ENCODE measurements at places on chromosomes 4 and X.

DNA sequence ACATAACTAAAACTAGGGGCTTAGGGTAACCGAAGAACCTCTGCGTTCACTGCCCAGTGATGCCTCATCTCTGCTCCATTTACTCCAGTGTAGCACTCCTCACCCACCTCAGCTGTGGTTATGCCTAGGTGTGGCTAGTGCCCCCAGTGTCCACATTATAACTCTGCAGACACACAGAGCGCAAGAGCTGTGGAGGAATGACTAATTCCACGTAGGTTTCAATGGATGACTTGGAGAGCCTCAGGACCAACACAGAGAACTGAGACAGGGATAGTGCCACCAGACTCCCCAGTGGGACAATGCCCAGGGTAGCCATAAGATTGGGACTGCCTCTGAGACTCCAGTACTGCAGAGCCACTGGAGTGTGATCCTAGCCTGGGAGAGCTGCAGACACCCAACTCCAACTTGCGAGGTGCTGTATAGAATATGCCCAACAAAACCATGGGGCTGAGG is 542.4 kb upstream of the DIPK2B start:
- peak; percentile 59 for DNase-seq

DNA sequence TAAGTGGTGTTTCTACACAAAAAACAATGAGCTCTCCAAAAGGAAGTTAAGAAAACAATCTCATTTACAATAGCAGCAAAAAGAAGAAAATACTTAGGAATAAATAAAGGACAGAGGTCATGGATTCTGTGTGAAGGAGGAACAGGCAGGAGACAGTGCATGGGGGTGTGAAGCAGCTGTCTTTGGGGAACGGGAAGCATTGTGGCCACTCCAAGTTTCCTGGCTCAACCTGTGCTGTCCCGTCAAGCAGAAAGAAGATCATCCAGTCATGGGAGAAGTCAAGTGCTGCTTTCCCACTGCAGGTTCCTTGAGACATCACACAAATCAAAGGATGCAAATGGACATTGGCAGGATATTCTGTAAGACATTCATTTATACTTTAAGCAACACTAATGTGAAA is 66.1 kb upstream of the MAML3 start:
- DNase-seq, result no peak

DNA sequence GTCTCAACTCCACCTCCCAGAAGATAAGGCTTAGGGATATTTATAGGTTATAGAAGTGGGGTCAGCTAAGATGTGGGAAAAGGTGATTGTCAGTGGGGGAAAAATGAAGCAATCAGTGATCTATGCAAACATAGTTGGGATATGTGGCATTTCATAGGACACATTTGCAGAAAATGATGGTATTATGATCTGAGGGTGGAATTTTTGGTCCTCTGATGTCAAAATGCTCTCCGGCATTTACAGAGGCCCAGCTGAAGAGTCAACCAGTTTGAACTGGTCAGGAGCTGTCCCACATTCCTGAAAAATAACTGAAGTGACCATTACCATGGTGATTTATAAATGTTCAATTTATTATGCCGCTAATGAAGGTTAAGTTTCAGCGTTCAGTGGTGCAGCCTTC is 12.2 kb upstream of the HPGD start:
- DNase-seq, result no peak

GRCh38 chr4:78265006-78265405 is 207.9 kb downstream of the FRAS1 start:
- DNase-seq, result no peak

DNA sequence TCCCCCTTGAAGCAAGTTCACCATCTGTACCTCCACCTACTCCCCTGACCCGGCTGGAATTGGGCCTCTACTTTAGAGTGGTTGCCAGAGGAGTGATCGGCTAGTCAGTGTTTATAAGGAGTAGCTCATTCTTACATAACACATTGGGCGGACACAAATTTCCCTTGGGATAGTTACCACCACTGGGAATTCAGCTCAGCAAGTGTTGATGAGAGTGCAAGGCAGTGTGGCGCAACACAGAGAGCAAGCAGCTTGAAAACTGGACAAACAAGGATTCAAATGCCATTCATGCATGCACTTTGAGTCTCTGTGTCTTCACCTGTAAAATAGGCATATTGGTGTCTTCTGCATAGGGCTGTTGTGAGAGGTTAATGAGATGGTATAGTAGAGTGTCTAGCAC is 92.7 kb downstream of the STK32B start:
- DNase-seq, result no peak

GRCh38 chrX:118100091-118100490 is 16.5 kb downstream of the KLHL13 start:
- DNase-seq, result no peak

DNA sequence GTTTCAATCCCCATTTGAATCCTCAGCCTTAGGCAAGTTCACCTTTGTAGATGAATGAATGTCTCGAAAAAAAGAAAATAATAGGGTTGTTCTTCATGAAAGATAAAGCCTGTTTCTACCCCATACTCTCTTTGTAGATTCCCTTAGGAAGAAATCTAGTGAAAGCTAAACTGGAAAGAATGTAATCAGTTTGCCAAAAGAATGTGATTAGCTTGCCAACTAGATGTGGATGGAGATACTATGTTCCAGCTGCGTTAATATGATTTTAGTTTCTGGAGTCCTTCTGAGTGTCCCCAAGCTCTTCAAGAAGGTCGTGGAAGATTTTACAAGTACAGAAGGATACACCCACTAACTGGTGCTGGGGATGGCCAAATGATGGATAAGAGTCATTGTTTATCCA is 162.3 kb upstream of the EDNRA start:
- no peak for DNase-seq

DNA sequence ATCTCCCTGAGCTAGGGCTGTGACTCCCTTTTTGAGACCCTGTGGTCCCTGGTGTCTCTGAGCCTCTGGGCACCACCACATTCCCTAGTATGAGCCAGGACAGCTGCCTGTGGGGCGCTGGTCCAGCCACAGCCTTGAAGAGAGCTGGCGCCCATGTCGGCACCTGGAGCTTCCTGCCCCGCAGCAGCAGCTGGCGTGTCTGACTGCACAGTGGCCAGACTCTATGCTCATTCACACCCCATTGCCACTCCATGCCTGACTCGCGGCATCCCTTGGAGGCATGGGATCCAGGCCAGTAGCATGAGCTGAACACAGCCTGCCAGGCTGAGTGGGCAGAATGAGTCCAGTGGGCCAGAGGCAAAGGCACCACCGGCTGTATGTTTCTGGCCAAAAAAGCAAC is 8.3 kb upstream of the SPP1 start:
- no peak for DNase-seq

DNA sequence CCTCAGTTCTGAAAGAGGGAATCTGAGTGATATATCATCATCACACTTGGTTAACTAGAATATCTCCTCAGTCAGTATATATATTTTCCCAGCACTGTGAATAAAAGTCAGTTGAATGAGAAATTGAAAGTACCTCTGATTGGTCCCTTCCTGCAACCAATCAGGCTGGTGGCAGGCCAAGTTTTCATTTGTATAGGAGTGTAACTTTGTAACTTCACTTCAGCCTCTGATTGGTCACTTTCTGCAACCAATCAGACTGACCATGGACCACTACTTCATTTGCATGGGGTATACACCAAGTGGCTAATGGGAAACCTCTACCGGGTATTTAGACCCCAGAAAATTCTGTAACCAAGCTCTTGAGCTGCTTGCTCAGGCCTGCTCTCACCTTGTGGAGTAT is 2.0 kb upstream of the PGK1 start:
- DNase-seq, result no peak

GRCh38 chr4:45155081-45155777 is 428.9 kb upstream of the GNPDA2 start:
- DNase-seq, result no peak

GRCh38 chr4:148159793-148160192 is 282.4 kb downstream of the NR3C2 start:
- no peak for DNase-seq

DNA sequence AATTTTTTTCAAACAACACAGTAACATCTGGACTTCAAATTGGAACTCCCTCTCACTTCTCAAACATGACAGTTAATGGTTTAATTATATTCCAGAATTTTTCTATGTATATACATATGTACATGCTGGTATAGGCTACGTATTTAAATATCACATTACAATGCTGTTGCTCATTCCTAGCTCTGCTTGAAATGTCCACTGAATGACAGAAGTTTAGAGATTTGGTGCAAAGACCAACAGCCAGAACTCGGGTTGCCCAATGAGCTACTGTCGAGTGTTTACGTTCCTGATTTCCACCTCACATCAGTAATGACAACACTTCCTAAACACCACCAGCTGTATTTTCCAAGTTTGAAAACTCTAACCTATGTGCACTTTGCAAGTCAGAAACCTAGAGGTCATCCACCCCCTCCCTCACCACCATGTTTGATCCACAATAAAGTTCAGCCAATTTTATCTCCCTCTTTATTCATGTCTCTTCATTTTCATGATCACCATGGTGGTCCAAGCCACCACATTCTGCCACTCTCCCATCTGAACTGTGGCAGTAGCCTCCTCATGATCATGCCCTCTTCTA is 49.3 kb upstream of the RPL34 start:
- no peak for DNase-seq

GRCh38 chrX:153474718-153475117 is 4.3 kb upstream of the HAUS7 start:
- no peak for DNase-seq

- DNase-seq, result no peak
These were observed 72.5 kb downstream of the ACOX3 start for GRCh38 chr4:8368061-8368481.

GRCh38 chr4:118745357-118745756 is 60.2 kb downstream of the METTL14 start:
- no peak for DNase-seq

DNA sequence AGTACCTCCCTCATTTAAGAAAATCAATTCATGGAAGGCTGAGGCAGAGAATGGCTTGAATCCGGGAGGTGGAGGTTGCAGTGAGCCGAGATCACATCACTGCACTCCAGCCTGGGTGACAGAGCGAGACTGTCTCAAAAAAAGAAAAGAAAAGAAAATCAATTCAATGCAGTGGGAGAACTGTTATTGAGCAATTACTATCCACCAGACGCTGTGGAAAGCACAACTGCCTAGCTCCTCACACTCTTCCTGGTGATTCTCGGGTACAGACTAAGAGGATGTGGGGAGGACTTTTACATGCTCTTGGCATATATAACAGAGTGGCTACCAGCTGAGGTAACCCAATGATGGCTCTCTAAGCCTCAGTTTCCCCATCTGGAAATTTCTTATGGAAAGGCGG is 2.7 kb upstream of the TMSB4X start:
- no peak for DNase-seq

- no peak for DNase-seq
These were observed 151.8 kb downstream of the STOX2 start for GRCh38 chr4:184056877-184057276.

DNA sequence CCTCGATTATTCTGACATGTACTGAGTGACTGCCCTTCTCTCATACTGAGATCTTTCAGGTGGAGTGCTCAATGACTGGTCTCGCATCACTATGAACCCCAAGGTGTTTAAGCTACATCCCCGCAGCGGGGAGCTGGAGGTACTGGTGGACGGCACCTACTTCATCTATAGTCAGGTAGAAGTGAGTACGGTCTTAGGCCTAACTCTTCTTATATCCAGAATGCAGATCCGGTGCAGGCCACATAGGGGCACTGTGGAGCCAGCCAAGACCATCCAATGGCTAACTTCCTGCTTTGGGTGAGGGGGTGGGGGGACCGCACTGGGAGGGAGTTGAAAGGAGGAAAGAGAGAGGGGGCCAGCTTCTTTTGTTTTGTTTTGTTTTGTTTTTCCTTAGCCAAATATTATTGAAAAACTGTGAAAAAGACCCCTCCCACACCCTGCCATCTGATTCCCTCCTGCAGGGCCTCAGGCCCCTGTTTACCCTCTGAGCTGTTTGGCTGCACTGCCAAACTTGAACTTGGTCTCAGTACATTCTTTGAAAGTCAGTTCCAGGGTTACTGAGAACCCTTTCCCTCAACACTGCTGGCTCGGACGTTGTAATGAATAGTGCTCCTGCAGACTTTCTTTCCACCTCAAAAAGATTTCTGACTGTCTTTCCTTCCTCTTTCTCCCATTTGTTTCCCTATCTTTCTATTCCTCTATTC is 16.2 kb downstream of the AWAT2 start:
- no peak for DNase-seq

DNA sequence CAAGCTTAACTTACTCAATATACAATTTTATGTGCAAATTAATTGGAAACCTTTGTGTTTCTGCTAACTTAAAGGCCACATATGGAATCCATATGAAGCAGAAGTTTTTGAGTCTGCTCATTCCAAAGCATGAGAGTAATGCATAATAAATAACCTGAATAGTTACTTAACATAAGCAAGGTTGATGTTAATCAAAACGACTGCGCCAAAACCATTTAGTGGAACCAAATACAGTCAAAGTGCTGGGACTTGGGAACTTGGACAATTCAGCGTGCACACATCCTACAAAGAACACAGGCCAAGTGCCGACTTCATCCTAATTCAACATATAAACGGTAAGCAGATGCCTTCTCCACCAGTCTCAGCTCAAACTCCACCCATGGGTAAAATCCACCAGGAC is 17.0 kb downstream of the TSPAN5 start:
- DNase-seq, result no peak

- no peak for DNase-seq
These were observed 291.9 kb downstream of the FAM47A start for GRCh38 chrX:33840176-33840575.

DNA sequence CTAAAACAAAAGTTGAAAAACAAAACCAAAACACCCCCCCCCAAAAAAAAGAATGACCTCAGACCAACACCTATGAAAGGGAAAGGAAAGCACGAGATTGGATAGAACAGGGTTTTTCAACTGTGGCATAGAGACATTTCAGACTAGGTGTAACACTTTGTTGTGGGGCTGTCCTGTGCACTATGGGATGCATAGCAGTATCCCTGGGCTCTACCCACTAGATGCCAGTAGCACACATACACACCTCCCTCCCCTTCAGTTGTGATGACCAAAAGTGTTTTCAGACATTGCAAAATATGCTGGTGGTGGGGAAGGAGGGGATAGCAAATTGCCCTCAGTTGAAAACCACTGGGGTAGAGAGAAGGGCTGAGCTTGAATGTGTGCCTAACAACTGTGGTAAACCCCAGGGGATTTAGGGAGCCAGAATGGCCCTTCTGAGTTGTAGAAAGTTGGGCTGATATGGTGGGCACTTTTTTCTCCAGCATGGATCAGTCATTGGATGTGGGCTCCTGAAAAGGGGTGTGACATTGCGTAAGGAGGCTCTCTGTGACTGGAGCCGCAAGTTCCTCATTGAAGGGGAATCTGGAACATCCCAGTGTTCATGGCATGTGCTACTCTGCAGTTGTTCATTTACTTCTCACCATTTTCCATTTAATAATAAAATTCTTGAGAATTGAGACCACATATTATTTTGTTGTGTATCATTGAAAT is 8.8 kb upstream of the GEMIN8 start:
- DNase-seq, result no peak

DNA sequence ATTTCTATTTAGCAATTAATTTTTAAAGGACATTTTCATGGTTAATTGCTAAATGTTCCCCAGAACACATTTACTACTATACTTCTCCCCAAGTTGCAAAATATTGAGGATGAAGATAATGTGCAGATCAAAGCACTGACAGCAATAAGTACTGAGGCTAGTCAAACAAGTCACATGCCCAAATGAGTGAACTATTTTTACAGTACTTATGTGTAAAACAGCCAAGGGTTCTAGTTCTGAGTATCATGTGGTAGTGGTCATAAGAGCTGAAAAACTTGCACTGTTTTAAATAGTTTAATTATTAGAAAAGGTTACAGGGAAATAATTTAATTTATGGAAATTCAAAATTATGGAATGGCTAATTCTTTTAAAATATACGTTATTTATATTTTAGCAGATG is 3.8 kb downstream of the GALNTL6 start:
- no peak for DNase-seq

All from LoVo (cell line).